ENCODE measurements at places on chromosomes 1 and 21.
A peak's percentile ranks its signal among the peaks of the same experiment; 100 is the strongest.

- DNase-seq: no peak
These were observed 130.4 kb downstream of the ATP1B1 start for GRCh38 chr1:169236880-169237279.

DNA sequence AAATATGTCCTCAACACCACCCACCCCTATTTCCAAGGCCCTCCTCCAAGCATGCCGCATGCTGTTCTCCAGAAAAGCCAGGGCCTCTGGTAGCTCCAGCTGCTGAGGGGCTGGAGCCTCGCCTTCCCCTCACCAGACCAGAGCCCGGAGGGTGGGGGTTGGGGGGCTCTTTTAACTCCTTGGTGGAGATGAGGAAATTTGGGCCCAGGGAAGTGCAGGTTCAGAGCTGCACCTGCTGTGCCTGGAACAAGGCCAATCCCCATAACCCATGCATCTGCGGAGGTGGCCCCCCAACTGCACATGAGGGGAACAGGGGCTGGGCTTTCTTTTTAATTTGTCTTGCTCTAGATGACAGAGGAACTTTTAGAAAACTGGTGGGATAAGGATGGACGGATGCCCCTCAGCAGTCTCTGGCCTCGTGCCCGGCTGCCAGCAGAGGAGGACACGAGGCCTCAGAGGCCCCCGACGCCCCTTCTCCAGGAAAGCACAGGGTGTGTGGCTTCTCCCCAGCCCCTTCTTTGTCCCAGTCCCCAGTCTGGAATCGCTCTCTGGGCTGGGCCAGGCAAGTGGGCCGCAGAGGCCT lies 550 bp upstream of the SELENON start:
- DNase-seq: no peak

GRCh38 chr1:169451218-169451824 lies 24.0 kb upstream of the CCDC181 start:
- no peak for DNase-seq

- peak; percentile 61 for DNase-seq
These were observed 36.0 kb downstream of the NUAK2 start for GRCh38 chr1:205285381-205286101.

- DNase-seq: no peak
These were observed 9.0 kb upstream of the GPR153 start for GRCh38 chr1:6269720-6270400.

- no peak for DNase-seq
These were observed 61.7 kb upstream of the ANGPTL1 start for GRCh38 chr1:178932552-178932906.

- no peak for DNase-seq
These were observed 11.8 kb downstream of the RIIAD1 start for GRCh38 chr1:151733126-151733525.

DNA sequence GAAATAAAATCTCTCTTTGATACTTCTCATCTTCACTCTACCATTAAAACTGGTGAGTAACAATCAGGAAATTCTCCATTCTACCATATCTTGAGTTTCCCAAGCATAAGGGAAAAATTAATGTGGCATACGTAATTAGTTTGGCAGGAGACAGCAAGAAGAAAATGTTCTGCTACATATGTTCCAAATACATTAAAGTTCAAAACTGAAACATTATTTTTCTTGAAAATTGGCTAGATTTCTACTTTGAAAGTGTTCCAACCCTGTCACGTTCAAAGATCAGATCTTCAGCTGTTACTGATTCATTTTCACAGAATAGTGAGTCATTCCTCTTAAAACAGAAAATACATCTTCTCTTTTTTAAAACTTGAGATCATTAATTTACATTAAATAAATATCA lies 48.5 kb downstream of the PIGK start:
- DNase-seq: no peak
